Endothelial cell of umbilical vein (primary cell): ENCODE measurements at places on chromosomes 5 and 9.
A peak's percentile ranks its signal among the peaks of the same experiment; 100 is the strongest.

DNA sequence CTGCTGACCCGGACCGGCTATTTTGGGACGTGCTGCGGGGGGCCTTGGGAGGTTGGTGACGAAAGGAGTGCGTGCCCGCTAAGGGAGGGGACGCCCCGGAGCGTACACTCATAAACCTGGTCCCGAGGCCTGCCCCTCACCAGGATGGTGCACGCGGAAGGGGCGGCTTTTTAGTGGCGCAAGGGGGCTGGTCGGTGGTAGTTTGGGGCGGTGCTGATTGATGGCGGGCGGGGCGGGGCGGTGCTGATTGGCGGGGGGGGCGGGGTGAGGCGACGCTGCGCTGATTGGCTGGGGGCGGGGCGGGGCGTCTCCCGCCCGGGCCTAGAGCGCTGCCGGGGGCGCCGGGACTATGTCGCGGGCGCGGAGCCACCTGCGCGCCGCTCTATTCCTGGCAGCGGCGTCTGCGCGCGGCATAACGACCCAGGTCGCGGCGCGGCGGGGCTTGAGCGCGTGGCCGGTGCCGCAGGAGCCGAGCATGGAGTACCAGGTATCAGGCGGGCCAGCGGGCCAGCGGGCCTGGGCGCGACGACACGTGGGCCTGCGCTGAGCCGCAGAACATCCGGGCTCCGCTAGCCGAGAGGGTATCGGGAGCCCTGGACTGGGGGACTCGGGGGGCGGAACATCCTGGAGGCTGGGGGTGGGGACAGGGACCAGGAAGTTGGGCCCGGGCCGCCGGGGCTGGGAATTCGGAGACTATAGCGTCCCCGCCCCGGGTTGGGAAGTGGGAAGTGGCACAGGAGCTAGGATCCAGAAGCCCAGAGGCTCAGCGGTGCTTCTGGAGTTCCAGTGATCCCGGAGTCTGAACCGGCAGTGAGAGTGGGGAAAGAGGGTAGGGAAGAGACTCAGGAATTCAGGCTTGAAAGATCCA, at the start of gene FPGS:
TSS of gene FPGS (plus strand) at position 307 of the 868 bp plus-strand sequence. CDS start at position 350, 43 bp downstream.
- peak; percentile 86 for DNase-seq

DNA sequence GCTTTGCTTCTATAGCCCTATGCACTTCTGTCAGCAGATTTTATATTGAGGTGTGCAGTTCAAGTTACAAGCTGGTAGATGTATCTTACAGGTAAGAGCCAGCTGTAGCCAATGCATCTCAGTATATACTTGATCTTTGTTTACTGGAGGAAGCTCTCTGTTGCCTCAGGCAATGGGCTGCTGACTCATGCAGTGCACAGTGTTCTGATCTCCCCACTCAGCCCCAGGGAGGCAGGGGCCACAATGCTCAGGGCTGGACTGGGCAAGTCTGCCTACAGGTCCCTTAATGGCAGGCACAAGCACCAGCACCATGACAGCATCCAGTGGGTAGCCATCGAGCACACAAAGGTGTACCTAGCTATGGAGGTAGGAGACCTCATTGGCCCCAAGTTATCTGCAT, 178.8 kb upstream of the CDH10 start:
- no peak for DNase-seq

GRCh38 chr5:167939686-167940085, 351.8 kb upstream of the WWC1 start:
- DNase-seq, result no peak

GRCh38 chr5:38483805-38484398, 72.5 kb downstream of the LIFR start:
- no peak for DNase-seq

DNA sequence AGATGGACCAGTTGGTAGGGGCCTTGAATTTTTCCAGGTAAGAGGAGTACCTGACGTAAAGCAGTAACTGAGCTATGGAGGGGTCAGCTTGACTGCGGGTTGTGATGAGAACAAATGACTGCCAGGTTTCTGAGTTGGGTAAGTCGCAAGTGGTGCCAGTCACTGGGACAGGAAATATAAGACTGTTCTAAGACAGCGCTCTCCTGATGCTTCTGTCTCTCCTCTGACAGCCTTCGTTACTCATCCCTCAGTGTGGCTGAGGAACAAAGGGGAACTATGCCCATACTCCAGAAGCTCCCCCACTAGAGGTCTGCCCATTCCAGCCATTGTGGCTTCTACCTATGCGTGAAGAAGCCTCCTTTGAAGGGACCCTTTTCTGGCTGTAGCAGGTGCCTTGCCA, 13.3 kb downstream of the CAVIN4 start:
- no peak for DNase-seq

GRCh38 chr5:89901346-89901745, 508.2 kb downstream of the CETN3 start:
- DNase-seq, result no peak

- DNase-seq, result peak; percentile 80
Observed at GRCh38 chr5:108295578-108296368, 86.1 kb downstream of the FBXL17 start.

- DNase-seq, result no peak
Observed at GRCh38 chr5:178323541-178323865, 90.9 kb upstream of the PHYKPL start.

GRCh38 chr5:127950707-127951391, 132.7 kb upstream of the SLC12A2 start:
- no peak for DNase-seq

- no peak for DNase-seq
Observed at GRCh38 chr5:33065131-33065530, 354.0 kb downstream of the NPR3 start.

GRCh38 chr5:142655339-142656267, 30.3 kb downstream of the FGF1 start:
- peak; percentile 84 for DNase-seq

DNA sequence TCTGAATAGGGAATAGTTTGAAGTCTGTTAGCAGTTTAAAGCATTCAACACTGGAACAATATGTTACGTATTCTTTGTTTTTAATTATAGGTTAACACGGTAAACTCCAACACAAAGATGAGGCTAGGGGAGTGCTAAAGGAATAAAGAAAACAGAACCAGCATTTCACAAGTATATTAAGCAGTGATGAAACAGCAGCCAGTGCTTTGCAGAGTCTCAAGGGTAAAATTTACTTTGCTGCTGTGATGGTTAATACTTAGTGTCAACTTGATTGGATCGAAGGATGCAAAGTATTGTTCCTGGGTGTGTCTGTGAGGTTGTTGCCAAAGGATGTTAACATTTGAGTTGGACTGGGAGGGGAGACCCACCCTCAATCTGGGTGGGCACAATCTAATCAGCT, 30.0 kb upstream of the GSN start:
- no peak for DNase-seq

- no peak for DNase-seq
Observed at GRCh38 chr5:68748101-68748500, 345.7 kb upstream of the SLC30A5 start.

- DNase-seq, result peak; percentile 67
Observed at GRCh38 chr9:129584136-129584535, 36.8 kb downstream of the C9orf50 start.

DNA sequence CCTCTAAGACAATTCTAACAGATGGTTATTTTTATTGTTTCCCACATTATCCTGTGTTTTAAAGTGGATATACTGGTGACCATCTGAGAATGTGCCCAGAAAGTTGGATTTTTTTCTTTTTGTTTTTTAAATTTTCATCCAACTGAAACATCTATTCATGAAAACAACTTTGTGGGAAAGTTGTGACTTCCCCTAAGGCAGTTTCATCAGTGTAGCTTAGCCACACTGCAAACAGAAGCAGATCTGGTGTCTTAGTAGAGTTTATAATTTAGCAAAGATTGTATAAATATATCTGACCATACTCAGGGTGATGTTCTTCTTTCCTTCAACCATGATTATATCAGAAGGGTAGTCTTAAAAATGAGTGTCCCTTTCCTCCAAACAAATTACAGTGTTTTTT, 1241.3 kb downstream of the MAT2B start:
- no peak for DNase-seq

GRCh38 chr9:121443981-121444380, 55.7 kb downstream of the GGTA1 start:
- DNase-seq, result no peak

- DNase-seq, result no peak
Observed at GRCh38 chr5:172550996-172551395, 90.1 kb upstream of the NEURL1B start.

DNA sequence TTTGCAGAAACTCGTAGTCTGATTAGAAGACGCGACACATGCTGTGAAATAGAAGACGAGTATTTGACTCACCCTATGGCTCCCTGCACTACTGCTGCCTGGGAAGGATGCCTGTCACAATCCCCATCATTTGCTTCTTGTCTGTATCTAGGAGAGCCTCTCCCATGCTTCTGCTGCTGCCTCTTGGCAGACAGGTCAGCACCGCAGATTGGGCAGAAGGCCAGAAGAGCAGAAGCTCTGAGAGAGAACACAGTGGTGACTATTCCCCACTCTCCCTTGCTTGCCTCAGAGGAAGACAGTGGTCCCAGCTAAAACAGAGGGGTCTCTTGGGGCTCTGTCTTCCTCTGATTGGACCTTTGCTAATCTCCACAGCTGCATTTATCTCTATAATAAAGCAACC, 84.0 kb upstream of the SMIM32 start:
- DNase-seq, result no peak

DNA sequence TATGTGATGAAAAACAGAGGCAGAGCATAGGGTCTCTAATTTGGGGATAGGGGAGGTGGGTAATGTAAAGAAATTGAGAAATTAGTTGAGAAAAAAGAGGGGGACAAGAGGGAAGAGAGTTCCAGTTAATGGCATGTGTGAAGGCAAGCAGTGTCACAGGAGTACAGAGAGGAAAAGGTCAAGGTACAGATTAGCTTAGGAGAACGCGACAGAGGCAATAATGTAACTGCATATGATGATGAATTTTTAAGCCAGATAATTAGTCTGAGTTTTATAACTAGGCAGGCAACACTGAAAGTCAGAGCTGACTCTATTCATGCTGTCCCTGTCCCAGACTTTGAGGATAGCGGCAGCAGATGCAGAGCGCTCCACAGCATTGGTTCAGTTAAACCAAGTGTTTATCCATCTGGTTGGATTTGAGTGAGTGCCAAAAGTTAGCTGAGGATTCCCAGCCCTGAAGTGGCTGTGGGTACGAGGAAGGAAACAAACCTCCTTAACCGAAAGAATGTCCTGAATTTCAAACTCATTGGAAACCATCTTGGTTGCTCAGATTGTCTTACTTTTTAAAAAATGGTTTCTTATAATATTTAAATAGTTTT, 315.2 kb downstream of the ARHGAP26 start:
- no peak for DNase-seq

DNA sequence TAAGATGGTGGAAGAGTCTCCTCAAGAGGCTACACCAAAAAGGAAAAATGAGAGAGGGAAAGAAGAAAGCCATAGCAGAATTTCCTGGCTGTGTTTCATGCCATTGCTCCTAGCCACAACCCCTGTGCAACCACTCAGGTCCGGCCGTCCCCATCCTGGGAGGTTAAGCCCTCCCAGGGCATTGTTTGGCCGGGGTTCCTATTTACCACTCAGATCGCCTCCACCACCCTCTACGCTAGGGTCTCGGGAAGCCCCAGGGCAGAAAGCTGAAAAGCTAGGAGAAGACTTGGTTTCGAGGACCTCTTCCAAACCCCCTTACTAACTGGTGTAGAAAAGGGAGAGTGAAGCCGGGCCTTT, 715 bp downstream of the RC3H2 start:
- DNase-seq, result peak; percentile 68

- peak; percentile 58 for DNase-seq
Observed at GRCh38 chr5:151742870-151743294, 15.5 kb downstream of the ATOX1 start.

- no peak for DNase-seq
Observed at GRCh38 chr5:105207066-105207465, 1644.5 kb upstream of the NUDT12 start.

- DNase-seq, result no peak
Observed at GRCh38 chr5:107330903-107331302, 339.8 kb downstream of the EFNA5 start.

DNA sequence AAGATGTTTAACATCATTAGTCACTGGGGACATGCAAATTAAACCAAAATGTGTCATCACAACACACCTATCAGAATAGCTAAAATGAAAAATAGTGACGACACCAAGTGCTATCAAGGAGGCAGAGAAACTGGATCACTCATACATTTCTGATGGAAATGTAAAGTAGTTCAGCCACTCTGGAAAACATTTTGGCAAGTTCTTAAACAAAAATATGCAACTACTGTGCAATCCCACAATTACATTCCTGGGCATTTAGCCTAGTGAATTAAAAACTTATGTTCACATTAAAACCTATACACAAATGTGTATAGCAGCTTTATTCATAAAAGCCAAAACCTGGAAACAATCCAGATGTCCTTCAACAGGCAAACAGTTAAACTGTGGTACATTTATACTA, 53.1 kb downstream of the SVEP1 start:
- DNase-seq, result no peak

GRCh38 chr5:147339313-147339712, 104.5 kb downstream of the STK32A start:
- DNase-seq, result no peak

DNA sequence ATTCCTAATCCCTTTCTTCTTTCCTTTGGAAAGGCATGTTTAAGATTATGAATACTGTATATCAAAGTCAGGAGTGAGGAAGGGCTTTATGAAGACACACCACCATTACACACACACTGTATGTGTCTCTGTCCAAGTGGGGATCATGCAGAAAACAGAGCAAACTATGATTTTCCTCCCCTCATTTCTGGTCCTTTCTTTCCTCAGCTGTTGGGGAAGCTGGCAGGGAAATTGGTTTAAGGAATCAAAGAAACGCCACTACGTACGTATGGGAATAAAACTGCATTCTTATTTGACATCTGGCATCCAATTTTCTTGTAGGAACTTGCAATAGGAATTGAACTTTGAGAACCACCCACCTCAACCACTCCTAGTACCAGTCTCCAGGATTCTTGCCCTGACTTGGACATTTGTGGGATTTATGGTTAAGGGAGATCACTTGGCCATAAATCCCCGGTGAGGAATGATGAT, 125.8 kb downstream of the PDE4D start:
- peak; percentile 57 for DNase-seq

GRCh38 chr9:136499071-136499934, 16.5 kb upstream of the SEC16A start:
- no peak for DNase-seq

GRCh38 chr5:79488775-79489174, 25.2 kb downstream of the HOMER1 start:
- no peak for DNase-seq
